Cardiac muscle cell (in vitro differentiated cells and primary cell): ENCODE measurements at places on chromosomes 4 and X. TPM values are rescaled to one million over a fixed set of nuclear protein-coding genes. Genes with fewer than 3 reads are reported as not detected.

The ZFP42 gene
- 0.11 and 0.12 TPM in 2 replicates for total RNA-seq

The UNC5C gene
- total RNA-seq = 25.9 and 28.4 TPM in 2 replicates

The ODAPH gene
- total RNA-seq = 0.24 TPM in 1 of 2 replicates, not detected in the other

The TSPYL2 gene
- 33.4 and 36.8 TPM in 2 replicates for total RNA-seq

The NR3C2 gene
- 0.56 and 2.5 TPM in 2 replicates for total RNA-seq

The KDR gene
- total RNA-seq = 67.8 and 102 TPM in 2 replicates

The CDX4 gene
- not detected in 2 replicates for total RNA-seq

The DKK2 gene
- total RNA-seq = 0.06 and 0.07 TPM in 2 replicates

GRCh38 chr4:138035781-138036258, 206.3 kb downstream of the SLC7A11 start:
- H3K36me3 ChIP-seq = no peaks in the 10 kb centered on the region
- DNase-seq = peak; percentile 78
- H3K4me3 ChIP-seq = no peak overlapping the region
- H3K27ac ChIP-seq = no peak overlapping the region
- no peaks in the 10 kb centered on the region for H3K27me3 ChIP-seq
- H3K4me1 ChIP-seq = peaks cover 6% of the 10 kb centered on the region

DNA sequence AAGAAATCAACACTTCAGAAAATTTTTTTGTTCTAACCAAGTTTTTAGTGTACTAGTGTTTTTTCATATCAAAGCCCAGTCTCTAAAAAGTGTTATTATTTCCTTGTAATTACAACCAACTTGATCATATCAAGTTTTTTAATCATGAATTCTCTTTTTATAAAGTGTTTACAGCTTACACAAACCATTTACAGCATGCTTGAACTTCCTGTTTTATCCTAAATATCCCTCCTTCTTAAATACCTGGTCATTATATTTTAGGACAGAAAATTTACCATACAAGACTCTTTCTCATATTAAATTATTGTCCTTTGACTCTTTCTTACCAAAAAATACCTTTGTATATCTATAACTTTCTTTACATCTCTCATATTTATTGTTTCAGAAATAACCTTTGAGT, 89.4 kb upstream of the NPY2R start:
- no peak overlapping the region for H3K27ac ChIP-seq
- DNase-seq = no peak
- no peaks in the 10 kb centered on the region for H3K36me3 ChIP-seq
- no peaks in the 10 kb centered on the region for H3K4me1 ChIP-seq
- no peak overlapping the region for H3K4me3 ChIP-seq

- no peak overlapping the region for H3K27ac ChIP-seq
- peaks cover 5% of the 10 kb centered on the region for H3K4me1 ChIP-seq
- DNase-seq = peak; percentile 7
These were observed 24.5 kb upstream of the TAPT1 start for GRCh38 chr4:16250661-16251365.

- DNase-seq = no peak
- no peak overlapping the region for H3K4me3 ChIP-seq
- no peaks in the 10 kb centered on the region for H3K4me1 ChIP-seq
These were observed 121.5 kb downstream of the PPEF1 start for GRCh38 chrX:18828832-18829404.

DNA sequence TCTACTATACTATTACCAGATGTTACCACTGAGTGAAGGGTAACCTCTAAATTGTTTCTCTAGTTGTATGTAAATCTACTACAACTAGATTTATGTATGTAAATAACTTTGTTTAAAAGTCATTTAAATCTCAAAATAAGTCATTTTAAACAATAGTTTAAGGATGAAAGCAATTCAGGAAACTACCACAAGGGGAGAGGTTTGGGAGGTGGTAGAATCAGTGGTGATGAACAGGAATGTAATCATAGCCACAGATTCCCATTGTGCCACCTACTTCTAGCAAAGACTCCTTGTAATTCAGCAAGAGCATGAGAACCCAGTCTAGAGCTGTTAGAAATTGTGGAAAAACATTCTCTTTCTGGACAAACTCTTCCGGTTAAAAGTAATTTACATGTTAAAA, 234.6 kb downstream of the SLC7A11 start:
- no peak overlapping the region for H3K4me3 ChIP-seq
- H3K27ac ChIP-seq = no peak overlapping the region

- no peak overlapping the region for H3K4me3 ChIP-seq
- no peaks in the 10 kb centered on the region for H3K4me1 ChIP-seq
- no peak overlapping the region for H3K27ac ChIP-seq
- H3K27me3 ChIP-seq = no peaks in the 10 kb centered on the region
These were observed 48.4 kb downstream of the BCORL1 start for GRCh38 chrX:130030826-130031225.

DNA sequence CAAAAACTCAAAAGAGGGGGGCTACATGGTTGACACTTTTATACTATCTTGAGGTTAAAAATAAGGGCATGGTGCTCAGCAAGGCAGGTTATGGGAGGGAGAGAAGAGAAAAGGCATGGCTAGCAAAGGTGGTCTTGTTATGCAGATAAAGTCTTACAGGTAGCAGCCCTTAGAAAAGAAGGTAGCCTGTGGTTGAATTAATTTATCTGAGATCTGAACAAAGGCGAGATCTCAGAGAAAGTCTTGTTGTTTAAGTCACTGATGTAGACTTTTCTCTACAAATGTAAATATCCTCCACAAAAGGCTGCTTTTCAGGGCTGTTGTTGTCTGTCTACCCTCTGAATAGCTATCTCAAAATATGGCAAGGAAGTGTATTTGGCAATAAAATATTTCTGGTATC, 1250.4 kb downstream of the PCDH18 start:
- no peak for DNase-seq
- no peaks in the 10 kb centered on the region for H3K4me1 ChIP-seq
- H3K27me3 ChIP-seq = no peaks in the 10 kb centered on the region
- H3K36me3 ChIP-seq = no peaks in the 10 kb centered on the region

DNA sequence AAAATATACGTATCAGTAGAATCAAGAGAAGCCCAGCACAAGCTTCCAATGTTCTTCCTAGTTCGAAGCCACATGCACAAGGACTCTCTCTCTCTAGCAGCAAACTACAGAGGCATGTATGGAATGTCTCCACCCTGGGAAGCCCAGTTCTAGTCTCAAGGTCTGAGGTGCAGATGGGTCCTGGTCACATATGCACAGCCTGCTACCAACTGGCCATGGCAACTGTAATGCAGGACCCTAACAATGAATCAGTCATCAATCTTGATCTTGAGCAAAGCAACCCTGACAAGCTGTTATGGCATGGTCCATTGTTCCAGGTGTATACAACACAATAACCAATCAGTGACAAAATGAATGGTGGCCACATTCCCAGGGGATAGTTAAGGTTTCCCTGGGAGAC, 55.8 kb downstream of the MBNL3 start:
- H3K4me3 ChIP-seq = no peak overlapping the region
- no peak overlapping the region for H3K27ac ChIP-seq
- H3K4me1 ChIP-seq = no peaks in the 10 kb centered on the region
- no peaks in the 10 kb centered on the region for H3K27me3 ChIP-seq
- H3K36me3 ChIP-seq = no peaks in the 10 kb centered on the region
- peak; percentile 11 for DNase-seq

GRCh38 chr4:175051974-175052373, 133.8 kb downstream of the ADAM29 start:
- H3K27ac ChIP-seq = no peak overlapping the region
- DNase-seq = no peak
- no peak overlapping the region for H3K4me3 ChIP-seq
- no peaks in the 10 kb centered on the region for H3K4me1 ChIP-seq
- H3K27me3 ChIP-seq = no peaks in the 10 kb centered on the region
- H3K36me3 ChIP-seq = no peaks in the 10 kb centered on the region

DNA sequence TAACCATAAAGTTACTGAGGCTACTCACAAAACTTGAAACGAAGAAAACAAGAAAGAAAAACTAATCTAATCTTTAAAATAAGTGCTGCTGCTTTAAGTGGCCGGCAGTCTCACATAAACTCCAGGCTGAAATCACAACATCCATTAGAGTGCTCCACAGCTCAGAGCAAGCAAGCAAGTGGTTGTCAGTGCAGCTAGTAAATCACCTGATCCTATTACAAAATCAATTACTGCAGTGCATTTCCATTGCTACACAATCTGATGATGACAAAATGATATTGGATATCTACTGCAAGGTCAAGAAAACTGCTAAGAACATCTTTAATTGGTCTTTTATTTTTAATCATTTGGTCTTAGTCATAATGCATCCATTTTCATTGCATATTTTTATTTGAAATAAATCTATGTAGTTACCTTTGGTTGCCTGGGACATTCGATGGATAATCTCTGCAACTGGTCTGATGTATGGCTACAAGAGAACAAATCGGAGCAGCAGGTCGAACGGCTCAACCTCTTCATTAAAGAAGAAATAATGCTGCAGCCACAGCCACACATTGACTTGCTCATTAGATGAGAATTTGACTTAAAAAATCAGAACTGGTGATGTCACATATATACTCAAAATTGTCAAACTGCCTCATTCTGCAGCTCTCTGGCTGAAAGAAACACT, 87.7 kb downstream of the FBXW7 start:
- DNase-seq = peak; percentile 49
- no peaks in the 10 kb centered on the region for H3K27me3 ChIP-seq
- H3K4me1 ChIP-seq = peaks cover 14% of the 10 kb centered on the region

- H3K27me3 ChIP-seq = no peaks in the 10 kb centered on the region
- no peak for DNase-seq
- no peaks in the 10 kb centered on the region for H3K4me1 ChIP-seq
- H3K36me3 ChIP-seq = no peaks in the 10 kb centered on the region
- H3K27ac ChIP-seq = no peak overlapping the region
- no peak overlapping the region for H3K4me3 ChIP-seq
These were observed 499.7 kb upstream of the POU3F4 start for GRCh38 chrX:83008415-83008814.

DNA sequence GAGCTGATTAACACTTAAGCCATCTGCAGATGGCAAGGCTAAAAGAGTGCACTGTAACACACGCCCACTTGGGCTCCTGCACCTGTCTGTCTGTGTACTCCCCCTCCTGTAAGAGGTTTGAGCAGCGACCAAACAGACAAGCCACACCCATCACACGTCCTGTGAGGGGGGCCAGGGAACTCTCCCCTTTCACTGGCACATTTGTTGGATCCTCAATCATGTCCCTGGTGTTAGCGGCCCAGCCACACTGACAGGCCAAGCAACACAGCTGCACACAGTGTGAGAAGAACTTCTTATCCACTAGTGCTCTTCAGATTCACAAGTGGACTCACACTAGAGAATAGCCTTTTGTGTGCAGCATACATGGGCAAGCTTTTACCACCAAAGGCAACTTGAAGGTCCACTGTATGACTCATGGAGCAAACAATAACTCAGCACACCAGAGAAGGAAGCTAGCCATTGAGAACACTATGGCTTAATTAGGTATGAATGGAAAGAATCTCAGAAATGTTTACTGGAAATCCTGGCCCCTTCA, 29.1 kb upstream of the UTP14A start:
- H3K4me3 ChIP-seq = no peak overlapping the region
- no peaks in the 10 kb centered on the region for H3K36me3 ChIP-seq
- no peak overlapping the region for H3K27ac ChIP-seq
- H3K27me3 ChIP-seq = no peaks in the 10 kb centered on the region
- no peaks in the 10 kb centered on the region for H3K4me1 ChIP-seq

GRCh38 chr4:176981551-176981950, 188.8 kb upstream of the VEGFC start:
- peak; percentile 89 for DNase-seq
- H3K27me3 ChIP-seq = no peaks in the 10 kb centered on the region
- H3K4me3 ChIP-seq = no peak overlapping the region
- peaks cover 18% of the 10 kb centered on the region for H3K4me1 ChIP-seq
- no peak overlapping the region for H3K27ac ChIP-seq
